Stimulated activated CD4-positive, alpha-beta T cell treated with anti-CD3 and anti-CD28 coated beads, Interleukin-15, amount 100 ng/mL, for 48 hours (primary cell): ENCODE measurements at places on chromosomes 3 and 15.

GRCh38 chr3:119628816-119629445 is 31.2 kb downstream of the PLA1A start:
- DNase-seq = no peak

DNA sequence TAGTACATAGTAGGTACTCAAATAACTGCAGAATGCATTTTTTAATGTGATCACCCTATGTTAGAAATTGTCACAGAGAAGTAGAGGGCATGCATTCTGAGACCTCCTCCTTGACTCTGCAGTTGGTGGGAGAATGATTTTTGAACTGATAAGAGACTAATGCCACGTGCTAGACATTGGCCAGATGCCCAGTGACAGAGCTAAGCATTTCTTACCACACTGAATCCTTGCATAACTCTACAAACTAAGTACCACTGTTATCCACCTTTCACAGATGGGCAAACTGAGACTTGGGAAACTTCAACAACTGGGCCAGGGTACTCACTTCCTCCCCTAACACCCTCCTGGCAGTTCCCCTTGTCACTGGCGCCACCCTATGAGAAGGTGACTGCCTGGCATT is 33.5 kb upstream of the SPATA12 start:
- DNase-seq = no peak

DNA sequence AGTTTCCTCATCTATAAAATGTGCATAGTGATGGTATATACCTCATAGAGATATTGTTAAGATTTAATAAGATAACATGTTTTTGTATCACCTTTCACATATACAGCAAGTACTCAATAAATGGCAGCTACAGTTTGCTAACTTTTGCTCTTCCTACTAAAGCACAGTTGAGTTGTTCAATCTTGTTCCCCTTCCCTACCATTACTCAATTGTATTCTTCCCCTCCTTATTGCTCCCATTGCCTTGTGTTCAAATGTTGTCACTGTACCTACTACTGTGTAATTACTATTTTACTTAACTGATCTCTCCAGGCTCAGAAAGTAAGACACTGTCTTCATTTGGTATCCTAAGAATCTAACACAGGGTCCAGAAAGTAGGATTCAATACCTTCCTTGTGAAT is 5.5 kb downstream of the CD47 start:
- DNase-seq = no peak

DNA sequence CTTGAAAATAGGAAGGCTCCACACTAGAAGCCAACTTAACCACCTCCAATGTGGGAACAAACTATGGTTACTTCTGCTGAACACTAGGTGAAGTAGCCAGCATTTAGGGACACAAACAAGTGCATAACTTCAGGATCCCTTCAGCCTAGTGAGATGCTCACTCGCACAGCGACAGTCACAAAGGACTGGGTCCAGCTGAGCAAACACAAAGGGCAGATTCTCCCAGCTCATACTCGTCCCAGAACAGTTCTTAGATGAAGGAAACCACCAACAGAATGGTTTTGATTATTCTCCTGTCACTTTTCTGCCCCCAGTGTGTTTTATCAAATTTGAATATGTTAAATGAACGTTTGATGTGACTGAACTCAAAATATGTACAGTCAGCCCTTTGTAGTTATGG is 201.6 kb downstream of the KCNAB1 start:
- no peak for DNase-seq

- no peak for DNase-seq
Measured at GRCh38 chr15:69750253-69750652, 297.6 kb downstream of the RPLP1 start.

DNA sequence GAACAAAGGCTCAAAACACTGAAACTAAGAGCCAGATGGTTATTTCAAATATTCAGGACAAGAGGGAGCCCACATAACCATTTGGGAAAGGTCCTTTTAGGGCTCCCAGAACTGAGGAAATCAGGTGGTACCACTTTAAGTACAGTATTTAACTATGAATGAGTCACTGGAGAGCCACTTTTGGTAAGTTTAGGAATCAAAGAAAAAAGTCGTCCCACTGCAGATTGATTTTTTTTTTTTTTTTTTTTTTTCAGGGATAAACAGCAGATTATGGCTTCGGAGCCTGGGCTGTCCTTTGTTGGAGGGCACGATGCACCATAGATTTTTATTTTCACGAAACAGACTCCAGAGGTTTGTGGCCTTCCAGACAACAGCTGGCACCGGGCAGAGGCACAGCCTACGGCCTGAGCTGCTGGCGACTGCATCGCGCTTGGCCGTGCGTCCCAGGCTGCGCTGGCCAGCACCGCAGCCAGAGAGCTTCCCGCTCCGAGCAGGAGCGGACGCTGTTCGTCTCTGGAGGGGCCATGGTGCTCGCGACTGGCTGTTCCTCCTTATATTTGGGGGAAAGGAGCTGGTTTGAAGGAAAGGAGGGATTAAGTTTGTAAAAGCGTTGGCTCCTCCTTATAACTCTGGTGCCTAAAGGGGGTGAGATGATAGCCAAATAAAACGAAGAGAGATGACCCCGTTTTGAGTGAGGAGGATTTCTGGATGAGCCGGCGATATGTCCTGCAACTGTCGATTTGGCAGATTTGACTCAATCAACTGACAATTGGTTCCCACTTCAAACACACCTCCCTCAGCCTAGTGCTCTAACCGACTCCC is 152.9 kb upstream of the GOLIM4 start:
- no peak for DNase-seq

DNA sequence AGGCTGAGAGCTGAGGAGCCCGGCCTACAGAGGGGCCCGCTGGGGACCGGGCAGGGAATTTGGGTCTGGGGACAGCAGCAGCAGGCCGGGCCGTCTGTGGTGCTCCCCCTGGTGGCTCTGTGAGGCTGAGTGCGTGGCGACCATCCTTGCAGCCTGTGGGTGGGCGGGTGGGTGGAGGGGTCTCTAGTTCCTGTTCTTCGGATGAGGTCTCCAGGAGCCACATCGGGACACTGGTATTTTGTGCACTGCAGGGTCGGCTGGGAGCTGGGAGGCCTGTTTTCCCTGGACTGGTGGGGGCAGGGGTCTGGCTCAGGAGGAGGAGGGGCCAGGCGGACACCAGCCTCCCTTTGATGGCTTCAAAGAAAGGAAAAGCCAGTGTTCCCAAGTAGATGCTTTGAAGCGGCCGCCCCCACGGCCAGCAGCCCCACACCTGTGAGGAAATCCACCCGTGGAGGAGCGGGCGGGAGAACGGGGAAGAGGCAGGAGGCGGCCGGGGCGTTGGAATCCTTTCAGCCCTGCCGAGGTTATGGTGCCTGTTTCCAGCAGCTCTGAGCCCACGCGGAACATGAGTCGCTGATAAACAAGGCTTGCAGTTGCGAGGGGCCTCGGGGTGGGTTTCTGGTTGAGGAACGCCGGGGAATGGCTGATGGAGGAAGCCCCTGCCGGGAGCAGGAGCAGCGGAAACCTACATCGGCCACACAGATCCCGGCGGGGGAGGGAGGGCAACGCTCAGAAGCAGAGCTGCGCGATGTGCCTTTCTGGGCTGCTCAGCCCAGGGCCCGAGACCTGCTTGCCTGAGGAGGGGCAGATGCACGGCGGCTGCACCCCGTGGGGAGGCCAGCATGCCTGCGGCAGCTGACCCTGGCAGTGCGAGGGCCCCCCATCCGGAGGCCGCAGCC is 154.3 kb downstream of the NSMCE3 start:
- DNase-seq = no peak

DNA sequence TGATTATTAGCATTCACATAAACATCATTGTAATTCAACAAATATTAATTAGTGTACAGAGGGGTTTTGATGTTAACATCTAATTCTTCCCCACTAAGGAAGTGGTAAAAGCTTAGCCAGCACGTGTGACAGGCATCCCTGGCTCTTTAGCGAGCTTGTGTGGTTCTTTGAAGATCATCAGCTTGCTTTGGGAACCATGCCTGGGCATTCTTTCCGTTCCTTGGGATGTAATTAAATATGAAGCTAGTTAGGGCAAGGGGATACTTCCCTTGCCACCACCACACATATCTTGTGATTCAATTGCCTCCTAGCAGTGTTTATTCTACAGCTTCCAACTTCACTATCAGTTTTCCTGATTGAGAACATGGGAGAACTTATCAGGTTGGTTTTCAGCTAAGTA is 246.5 kb downstream of the MYRIP start:
- DNase-seq = no peak

GRCh38 chr15:51137880-51138430 is 43.2 kb upstream of the TNFAIP8L3 start:
- no peak for DNase-seq

DNA sequence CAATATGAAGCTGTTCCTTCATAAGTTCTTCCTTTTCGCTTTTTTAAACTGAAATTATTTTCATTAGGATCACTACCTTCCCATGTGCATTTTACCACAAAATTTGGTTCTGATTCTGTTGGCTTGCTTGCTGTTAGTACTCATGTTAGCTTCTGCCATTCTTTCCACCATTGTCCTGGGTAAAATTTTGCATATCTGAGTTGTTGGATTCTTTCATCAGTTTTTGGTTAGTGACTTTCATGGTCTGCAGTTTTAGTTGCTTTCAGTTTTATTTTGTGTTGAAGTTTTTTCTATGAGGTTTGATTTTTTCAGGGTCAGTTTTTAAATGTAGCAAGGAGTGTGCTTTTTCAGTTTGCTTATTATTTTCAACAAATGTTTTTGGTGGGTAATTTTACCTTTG is 71.9 kb downstream of the SMAD3 start:
- DNase-seq = no peak

DNA sequence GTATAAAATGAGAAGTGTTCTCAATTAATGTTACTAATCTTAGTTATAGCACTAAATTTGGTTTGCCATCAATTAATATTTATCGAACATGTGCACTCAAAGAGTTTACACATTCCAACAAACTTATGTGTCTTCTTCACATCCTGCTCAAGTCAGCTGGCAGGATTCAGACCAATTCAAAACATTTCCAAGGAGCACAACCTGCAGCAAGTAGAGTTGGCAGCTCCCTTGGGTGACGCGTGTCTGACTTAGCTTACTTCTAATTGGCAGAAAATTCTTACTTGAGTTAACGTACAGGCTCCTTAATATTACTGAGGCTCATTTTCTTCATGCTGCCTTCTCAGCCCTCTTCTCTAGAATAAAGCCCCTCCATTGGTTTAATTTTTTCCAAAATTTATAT is 110.4 kb upstream of the PFN2 start:
- no peak for DNase-seq

DNA sequence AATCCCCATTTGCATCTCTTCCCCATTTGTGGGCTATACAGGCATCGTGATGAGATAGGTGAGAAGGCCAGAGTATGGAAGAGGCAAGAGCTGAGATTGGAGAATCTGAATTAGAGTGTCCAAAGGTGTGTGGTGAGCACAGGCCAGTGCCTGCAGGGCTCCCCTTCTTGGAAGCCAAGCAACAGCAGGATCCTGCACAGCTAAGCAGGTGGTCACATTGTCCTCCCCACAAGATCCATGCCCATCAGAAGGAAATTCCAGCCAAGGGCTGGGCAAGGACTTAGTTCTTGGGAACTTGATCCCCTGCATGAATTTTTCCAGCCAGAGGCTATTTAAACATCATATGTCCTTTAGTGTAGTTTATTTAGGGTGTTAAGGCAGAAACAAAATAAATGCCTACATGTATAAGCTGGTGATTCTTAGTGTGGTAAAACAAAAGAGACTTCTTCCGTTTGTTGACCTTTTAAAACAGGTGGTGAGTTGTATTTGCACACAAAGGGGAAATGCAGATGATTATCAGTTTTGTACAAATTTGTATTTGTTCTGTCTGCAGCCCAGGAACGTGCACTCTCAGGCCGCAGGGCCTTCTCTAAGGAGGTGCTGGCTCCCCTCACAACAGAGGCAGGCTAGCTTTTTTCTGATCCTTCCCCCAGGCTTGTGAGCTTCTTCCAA is 110.2 kb downstream of the PLCL2 start:
- no peak for DNase-seq

DNA sequence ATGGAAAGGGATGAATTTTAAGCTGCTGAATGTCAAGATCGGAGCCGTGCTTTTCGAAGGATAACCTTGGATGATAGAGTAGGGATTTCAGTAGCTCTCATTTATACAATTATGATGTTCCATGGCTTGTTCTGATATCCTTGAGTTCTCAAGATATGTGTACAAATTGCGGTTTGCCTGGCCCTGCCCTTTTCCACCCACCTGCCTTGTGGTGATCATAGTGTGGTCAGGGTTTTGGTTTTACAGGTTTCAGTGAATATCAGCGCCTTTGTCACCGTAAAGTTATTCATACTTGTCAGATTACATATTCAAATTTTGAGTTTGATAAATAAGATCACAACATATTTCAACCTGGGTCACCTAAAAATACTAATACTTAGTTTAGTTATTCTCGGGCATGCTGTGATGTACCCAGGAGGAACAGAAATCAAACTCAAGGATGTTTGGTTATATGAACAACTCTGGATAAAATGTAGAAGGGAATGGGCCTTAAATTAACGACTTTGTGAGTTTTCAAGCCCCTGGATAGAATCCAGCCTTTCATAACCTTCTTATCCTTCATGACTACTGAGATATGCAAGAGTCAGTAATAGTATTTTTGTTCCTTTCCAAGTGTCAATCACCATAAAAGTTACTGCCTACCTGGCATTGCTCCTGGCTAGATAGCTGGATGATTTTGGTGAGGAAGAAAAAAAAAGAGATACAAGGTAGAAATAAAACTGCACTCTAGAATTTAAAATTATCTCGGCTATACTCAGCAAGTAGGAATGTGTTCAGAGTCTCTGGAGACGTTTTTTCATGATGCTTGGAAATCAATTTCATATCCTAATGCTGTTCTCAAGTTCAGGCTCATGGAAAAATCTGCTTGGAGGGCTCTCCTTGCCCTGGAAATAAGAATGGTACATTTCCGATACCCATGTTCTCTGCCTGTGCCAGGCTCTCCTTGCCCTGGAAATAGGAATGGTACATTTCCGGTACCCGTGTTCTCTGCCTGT is 209.2 kb upstream of the TPRG1 start:
- no peak for DNase-seq

DNA sequence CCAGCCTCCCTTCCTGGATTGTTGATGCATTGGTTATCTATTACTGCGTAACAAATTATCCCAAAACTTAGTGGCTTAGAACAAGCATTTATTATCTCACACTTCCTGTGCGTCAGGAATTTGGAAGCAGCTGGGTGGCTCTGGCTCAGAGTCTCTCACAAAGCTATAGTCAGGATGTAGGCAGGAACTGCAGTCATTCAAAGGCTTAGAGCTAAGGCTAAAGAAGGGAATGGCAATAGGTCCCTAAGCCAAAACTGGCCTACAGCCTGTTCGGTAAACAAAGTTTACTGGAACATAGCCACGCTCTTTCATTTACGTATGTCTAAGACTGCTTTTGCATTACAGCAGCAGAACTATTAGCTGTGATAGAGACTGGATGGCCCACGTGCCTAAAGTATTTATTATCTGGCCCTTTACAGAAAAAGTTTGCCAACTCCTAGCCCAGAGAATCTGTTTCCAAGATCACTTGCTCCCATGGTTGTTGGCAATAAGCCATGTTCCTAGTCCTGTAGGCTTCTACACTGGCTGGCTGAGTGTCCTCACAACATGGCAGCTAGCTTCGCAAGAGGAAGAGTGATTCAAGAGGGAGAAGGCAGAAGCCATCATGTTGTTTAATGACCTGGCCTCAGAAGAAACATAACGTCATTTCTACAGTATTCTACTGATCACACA is 132.4 kb downstream of the SNRK start:
- no peak for DNase-seq
